ENCODE measurements at places on chromosomes 16 and 17. TPM values are rescaled to one million over a fixed set of nuclear protein-coding genes. Genes with fewer than 3 reads are reported as not detected.

OTOP2 gene
- not detected for polyA plus RNA-seq

- no peaks in the 10 kb centered on the region for H3K27me3 ChIP-seq
- H3K36me3 ChIP-seq, result no peaks in the 10 kb centered on the region
- peak overlapping the region; percentile 72 for H3K4me3 ChIP-seq
- DNase-seq, result peak; percentile 74
- H3K4me1 ChIP-seq, result no peaks in the 10 kb centered on the region
These were observed 1.0 kb downstream of the ZNRF1 start for GRCh38 chr16:74999609-75000480.

DNA sequence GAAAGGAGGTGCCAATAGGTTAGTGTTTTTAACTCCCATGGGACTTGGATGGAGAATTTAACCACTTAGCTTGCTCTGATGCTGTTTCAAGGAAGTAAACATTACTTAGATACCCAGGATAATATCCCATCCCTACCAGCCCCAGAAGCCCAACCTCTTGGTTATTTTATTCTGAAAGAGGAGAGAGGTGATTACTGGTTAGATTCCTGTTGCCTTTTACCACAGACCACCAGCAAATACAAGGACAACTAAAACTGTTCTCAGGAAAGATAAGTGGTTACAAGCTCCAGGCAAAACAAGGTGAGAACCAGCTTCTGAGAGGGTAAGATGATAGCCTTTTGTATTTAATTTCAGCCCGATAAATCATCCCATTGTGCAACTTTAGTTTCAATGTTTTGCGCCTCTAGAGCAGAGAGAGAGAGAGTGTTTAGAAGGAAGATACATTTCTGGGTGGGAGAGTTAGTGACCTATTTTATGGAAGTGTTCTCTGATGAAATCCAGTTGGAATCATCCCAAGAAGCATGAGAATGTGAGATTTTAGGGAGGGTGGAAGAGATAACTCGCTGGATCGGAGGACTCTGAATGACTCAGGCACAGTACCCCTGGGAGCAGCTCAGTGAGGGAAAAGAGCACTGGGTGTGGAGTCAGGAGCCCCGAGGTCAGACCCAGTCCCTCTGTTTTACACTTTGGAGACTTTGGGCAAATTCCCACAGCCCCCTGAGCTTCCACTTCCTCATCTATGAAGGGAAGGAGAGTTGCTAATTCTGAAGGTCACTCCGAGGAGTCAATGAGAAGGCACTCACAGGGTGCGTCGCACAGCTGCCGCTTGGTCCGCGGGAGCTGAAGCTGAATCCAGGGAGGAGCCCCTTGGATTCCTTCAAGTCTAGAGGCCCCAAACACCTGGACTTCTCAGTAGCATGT is 12.1 kb downstream of the GLP2R start:
- H3K36me3 ChIP-seq, result no peaks in the 10 kb centered on the region
- DNase-seq, result no peak
- H3K4me3 ChIP-seq, result no peak overlapping the region
- H3K27me3 ChIP-seq, result no peaks in the 10 kb centered on the region
- no peaks in the 10 kb centered on the region for H3K4me1 ChIP-seq

DNA sequence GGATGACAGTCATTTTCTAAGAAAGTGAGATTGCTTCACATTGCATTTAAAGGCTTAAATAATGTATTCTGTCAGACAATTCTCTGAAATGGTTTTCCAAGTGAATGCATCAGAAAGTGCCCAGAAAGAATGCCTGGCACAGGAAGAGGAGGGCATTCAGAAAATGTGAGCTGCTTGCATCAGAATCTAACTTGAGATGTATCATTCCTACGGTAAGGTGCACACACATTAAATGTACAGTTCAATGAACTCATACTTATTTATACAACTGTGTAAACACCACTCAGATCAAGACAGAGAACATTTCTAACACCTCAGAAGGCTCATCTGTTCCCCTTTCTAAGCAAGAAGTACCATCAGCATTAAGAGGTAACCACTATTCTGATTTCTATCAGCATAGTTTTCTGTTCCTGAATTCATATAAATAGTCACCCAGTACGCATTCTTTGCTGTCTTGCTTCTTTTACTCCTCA is 638.0 kb downstream of the MAF start:
- no peaks in the 10 kb centered on the region for H3K36me3 ChIP-seq
- no peak overlapping the region for H3K27ac ChIP-seq
- H3K27me3 ChIP-seq, result no peaks in the 10 kb centered on the region
- no peak overlapping the region for H3K4me3 ChIP-seq

GRCh38 chr16:81478876-81479511 is 34.4 kb downstream of the CMIP start:
- DNase-seq, result no peak
- no peaks in the 10 kb centered on the region for H3K27me3 ChIP-seq
- H3K36me3 ChIP-seq, result no peaks in the 10 kb centered on the region

- H3K27ac ChIP-seq, result no peak overlapping the region
- peaks cover 73% of the 10 kb centered on the region for H3K27me3 ChIP-seq
- no peak for DNase-seq
- H3K36me3 ChIP-seq, result no peaks in the 10 kb centered on the region
These were observed 104.2 kb downstream of the SNX11 start for GRCh38 chr17:48211787-48212186.

CFAP52 gene
- 0.11 TPM for polyA plus RNA-seq

ARHGAP23 gene
- polyA plus RNA-seq, result 19.2 TPM
